MCF 10A (cell line): ENCODE measurements at places on chromosomes 11 and 22. TPM values are rescaled to one million over a fixed set of nuclear protein-coding genes. Genes with fewer than 3 reads are reported as not detected.

Gene IL17REL
- total RNA-seq: not detected in 2 replicates

Gene FLRT1
- total RNA-seq: 2.7 and 7.0 TPM in 2 replicates

Gene OR10S1
- total RNA-seq: 0.37 TPM in 2 replicates

Gene KCNQ1
- total RNA-seq: not detected in 2 replicates

Gene GPHA2
- not detected in 2 replicates for total RNA-seq

Gene UBASH3B
- total RNA-seq: 6.2 and 10.3 TPM in 2 replicates

Gene ABTB2
- 2.9 and 3.1 TPM in 2 replicates for total RNA-seq

Gene KIRREL3
- total RNA-seq: not detected in 2 replicates

Gene CECR2
- not detected in 2 replicates for total RNA-seq

Gene NLRP6
- not detected in 2 replicates for total RNA-seq

Gene ANO3
- not detected in 2 replicates for total RNA-seq

- H3K4me1 ChIP-seq: no peaks in the 10 kb centered on the region
- H3K27me3 ChIP-seq: peaks cover 37% of the 10 kb centered on the region
- DNase-seq: no peak
- no peak overlapping the region for H3K4me3 ChIP-seq
- H3K36me3 ChIP-seq: no peaks in the 10 kb centered on the region
Measured at GRCh38 chr11:2481253-2481652, 36.4 kb downstream of the KCNQ1 start.

DNA sequence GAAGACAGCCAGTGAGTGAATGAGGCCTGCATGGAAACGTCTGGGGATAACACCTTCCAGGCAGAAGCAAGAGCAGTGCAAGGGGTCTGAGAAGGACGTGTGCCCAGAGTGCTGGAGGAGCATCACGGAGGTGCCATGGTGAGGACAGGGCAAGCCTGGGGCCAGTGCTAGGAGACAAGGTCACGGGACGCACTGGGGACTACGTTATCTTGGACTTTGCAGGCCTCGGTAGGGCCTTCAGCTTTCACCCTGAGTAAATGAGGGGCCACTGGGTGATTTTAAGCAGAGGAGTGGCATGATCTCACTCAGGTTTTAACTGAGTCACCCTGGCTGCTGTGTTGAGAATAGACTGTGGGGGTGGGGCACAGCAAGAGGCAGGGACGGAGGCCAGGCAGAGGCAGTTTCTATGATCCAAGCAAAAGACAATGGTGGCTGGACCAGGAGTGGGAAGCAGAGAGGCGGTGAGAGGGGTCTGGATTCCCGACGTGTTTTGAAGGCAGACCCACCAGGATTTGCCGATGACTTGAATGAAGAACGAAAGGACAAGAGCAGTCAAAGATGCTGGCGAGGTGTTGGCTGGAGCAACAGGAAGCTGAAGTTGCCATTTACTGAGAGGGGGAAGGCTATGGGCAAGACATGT, 102.7 kb upstream of the PARVA start:
- H3K27me3 ChIP-seq: no peaks in the 10 kb centered on the region
- H3K4me1 ChIP-seq: peaks cover 13% of the 10 kb centered on the region
- H3K27ac ChIP-seq: no peak overlapping the region
- peaks cover 5% of the 10 kb centered on the region for H3K36me3 ChIP-seq
- DNase-seq: no peak

GRCh38 chr11:67252831-67253239, 13.4 kb upstream of the GRK2 start:
- H3K4me1 ChIP-seq: peaks cover 15% of the 10 kb centered on the region
- no peaks in the 10 kb centered on the region for H3K27me3 ChIP-seq
- H3K4me3 ChIP-seq: no peak overlapping the region
- DNase-seq: peak; percentile 46
- H3K27ac ChIP-seq: peak overlapping the region; percentile 37

DNA sequence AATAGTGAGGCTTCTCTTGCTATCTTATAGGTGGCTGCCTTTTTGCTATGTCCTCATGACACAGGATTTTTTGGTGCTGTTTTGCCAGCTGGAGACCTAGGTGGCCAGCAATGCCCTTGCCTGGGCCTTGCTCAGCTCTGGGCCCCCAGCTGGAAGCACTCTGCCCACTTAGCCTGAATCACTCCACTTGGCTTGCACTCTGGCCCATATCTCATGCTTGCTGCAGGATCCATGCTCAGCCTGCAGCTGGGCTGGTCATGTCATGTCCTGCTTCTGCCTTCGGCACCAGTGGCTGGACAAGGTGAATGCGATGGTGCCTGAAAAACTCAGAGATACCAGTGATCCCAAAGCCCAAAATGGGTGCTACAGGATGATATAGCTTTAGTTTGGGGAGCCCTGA, 818.6 kb upstream of the FAT3 start:
- no peaks in the 10 kb centered on the region for H3K27me3 ChIP-seq
- no peak for DNase-seq
- no peaks in the 10 kb centered on the region for H3K4me1 ChIP-seq
- no peak overlapping the region for H3K4me3 ChIP-seq

GRCh38 chr22:50573491-50574382, 4.5 kb downstream of the CPT1B start:
- no peaks in the 10 kb centered on the region for H3K4me1 ChIP-seq
- H3K27ac ChIP-seq: no peak overlapping the region
- no peak for DNase-seq
- H3K4me3 ChIP-seq: no peak overlapping the region

- peak overlapping the region; percentile 96 for H3K4me3 ChIP-seq
- peak overlapping the region; percentile 67 for H3K27ac ChIP-seq
- H3K27me3 ChIP-seq: no peaks in the 10 kb centered on the region
- DNase-seq: no peak
- peaks cover 28% of the 10 kb centered on the region for H3K4me1 ChIP-seq
Measured at GRCh38 chr11:118434553-118435289, 1.6 kb upstream of the KMT2A start.

DNA sequence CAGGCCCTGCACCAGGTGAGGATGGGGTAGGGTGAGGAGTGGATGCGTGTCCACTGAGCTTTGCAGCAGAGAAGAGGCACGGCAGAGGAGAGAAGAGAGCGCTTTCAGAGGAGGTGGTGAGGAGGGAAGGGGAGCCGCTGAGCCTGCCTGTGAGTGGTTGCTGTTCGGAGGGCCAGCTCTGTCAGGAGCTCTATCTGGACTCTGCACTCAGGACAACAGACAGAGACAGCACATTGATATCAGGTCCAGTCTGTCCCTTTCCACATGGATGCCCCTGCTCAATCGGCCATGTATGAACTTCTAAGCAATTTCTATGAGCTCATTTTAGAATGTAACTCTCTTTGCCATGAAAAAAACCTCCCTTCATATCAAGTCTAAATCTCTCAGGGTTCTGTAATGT, 158.6 kb downstream of the KIRREL3 start:
- no peak for DNase-seq
- no peaks in the 10 kb centered on the region for H3K36me3 ChIP-seq
- H3K27ac ChIP-seq: no peak overlapping the region

- peaks cover 22% of the 10 kb centered on the region for H3K27me3 ChIP-seq
- peak; percentile 35 for DNase-seq
- H3K27ac ChIP-seq: no peak overlapping the region
- no peaks in the 10 kb centered on the region for H3K36me3 ChIP-seq
- H3K4me1 ChIP-seq: no peaks in the 10 kb centered on the region
Measured at GRCh38 chr11:1150769-1151365, 6.9 kb upstream of the MUC5AC start.

DNA sequence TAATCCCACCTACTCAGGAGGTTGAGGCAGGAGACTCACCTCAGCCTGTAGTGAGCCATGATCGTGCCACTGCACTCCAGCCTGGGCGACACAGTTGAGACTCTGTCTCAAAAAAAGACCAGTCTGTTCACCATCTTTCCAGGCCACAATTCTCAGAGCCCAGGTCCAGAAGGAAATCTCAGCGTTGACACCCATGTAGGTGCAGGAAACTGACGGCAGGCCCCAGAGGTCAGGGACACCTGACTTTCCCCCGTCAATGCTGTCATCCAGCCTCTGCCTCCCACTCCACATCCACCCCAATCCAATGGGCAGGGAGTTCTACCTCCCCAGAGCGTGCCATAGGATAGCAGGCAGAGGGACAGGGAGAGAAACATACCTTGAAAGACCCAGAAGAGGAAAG, 5.9 kb upstream of the GRK2 start:
- no peaks in the 10 kb centered on the region for H3K27me3 ChIP-seq
- DNase-seq: no peak
- peaks cover 26% of the 10 kb centered on the region for H3K4me1 ChIP-seq
- H3K36me3 ChIP-seq: peaks cover 35% of the 10 kb centered on the region
- no peak overlapping the region for H3K4me3 ChIP-seq

DNA sequence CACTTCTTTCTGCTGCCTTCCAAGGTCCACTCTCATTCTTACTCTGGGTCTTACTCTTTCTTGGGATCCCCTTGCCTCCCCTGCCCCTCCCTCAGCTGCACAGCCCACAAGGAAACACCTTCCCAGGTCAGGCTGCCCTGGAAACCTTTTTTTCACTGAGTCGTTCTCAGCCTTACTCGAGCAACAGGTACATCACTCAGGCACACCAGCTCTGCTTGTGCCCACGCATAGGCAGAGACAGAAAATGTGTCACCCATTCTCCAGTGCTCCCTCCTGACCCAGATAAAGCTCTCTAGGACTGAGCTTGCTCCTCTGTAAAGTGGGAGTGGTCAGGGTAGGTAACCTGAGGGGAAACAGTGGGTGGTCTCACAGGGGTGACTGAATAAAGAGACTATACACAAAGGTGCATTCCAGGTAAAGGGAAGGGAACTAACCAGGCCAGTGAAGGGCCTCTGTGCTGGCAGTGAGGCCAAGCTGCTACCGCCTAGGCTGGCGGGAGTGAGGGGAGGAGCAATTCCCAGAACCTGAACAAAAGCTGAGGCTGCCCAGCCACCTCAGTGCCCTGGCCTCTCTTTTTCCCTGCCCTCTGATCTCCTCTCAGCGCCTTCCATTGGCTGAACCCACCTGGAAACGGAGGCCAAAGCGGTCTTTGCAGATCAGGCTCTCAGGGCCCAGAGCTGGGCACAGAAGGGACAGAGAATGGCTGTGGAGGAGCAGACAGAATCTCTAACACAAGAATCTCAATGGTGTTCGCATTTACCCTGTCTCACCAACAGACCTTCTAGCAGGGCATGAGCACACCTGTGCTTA, 15.9 kb downstream of the PRG3 start:
- H3K27me3 ChIP-seq: no peaks in the 10 kb centered on the region
- H3K4me3 ChIP-seq: no peak overlapping the region
- no peak for DNase-seq
- no peak overlapping the region for H3K27ac ChIP-seq
- H3K4me1 ChIP-seq: peaks cover 10% of the 10 kb centered on the region

GRCh38 chr11:72724851-72725723, 27.1 kb downstream of the ARAP1 start:
- peaks cover 15% of the 10 kb centered on the region for H3K4me1 ChIP-seq
- no peak overlapping the region for H3K4me3 ChIP-seq
- no peaks in the 10 kb centered on the region for H3K27me3 ChIP-seq
- peak; percentile 85 for DNase-seq
- no peaks in the 10 kb centered on the region for H3K36me3 ChIP-seq

DNA sequence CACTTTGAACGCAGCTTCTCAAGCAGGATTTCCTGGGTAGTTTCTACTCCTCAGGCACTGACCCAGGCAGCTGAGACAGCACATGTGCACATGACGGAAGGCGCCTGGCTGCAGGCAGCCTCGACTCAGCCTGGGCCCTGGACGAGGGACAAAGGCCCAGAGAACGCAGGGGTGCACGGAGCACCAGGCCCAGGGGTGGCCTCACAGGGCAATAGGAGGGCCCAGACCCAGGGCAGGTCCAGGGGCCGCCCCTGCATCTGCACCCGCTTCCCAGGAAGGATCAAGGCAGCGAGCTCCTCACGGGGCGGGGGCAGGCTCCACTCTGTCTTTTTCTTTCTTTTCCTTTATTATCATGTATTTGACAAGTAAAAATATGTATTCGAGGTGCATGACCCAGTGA, 208.4 kb downstream of the BRD1 start:
- no peaks in the 10 kb centered on the region for H3K36me3 ChIP-seq
- H3K4me1 ChIP-seq: no peaks in the 10 kb centered on the region
- no peaks in the 10 kb centered on the region for H3K27me3 ChIP-seq
- DNase-seq: no peak

- H3K4me1 ChIP-seq: peaks cover 70% of the 10 kb centered on the region
- H3K4me3 ChIP-seq: no peak overlapping the region
- H3K27me3 ChIP-seq: no peaks in the 10 kb centered on the region
- peak overlapping the region; percentile 98 for H3K27ac ChIP-seq
- peaks cover 20% of the 10 kb centered on the region for H3K36me3 ChIP-seq
Measured at GRCh38 chr11:118915396-118915795, 10.3 kb downstream of the BCL9L start.

DNA sequence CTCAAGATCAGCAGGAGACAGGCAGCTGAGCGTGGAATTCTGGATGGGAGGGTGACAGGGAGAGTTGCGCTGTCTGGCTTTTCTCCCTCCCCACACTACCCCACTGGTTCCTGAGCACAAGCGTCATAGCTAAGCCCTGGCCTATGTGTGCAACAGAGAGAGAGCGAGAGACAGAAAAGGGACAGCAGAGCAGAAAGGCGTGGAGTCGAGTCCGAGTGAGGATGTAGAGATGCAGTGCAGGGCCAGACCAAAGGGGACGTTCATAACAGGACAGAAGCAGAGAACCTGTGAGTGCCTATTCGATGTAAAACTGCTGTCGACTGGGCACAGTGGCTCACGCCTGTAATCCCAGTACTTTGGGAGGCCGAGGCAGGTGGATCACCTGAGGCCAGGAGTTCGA, 94.0 kb upstream of the TMEM45B start:
- H3K27ac ChIP-seq: no peak overlapping the region
- peaks cover 15% of the 10 kb centered on the region for H3K27me3 ChIP-seq
- H3K36me3 ChIP-seq: no peaks in the 10 kb centered on the region
- peaks cover 21% of the 10 kb centered on the region for H3K4me1 ChIP-seq
- DNase-seq: no peak
- no peak overlapping the region for H3K4me3 ChIP-seq

GRCh38 chr11:110785398-110785797, 73.2 kb upstream of the ARHGAP20 start:
- H3K27ac ChIP-seq: no peak overlapping the region
- H3K4me3 ChIP-seq: no peak overlapping the region
- H3K36me3 ChIP-seq: no peaks in the 10 kb centered on the region
- peaks cover 30% of the 10 kb centered on the region for H3K27me3 ChIP-seq

- H3K36me3 ChIP-seq: no peaks in the 10 kb centered on the region
- no peak overlapping the region for H3K4me3 ChIP-seq
- no peak overlapping the region for H3K27ac ChIP-seq
- H3K27me3 ChIP-seq: peaks cover 64% of the 10 kb centered on the region
Measured at GRCh38 chr11:36738292-36738861, 140.3 kb upstream of the RAG2 start.

- no peak overlapping the region for H3K27ac ChIP-seq
- no peaks in the 10 kb centered on the region for H3K36me3 ChIP-seq
- no peaks in the 10 kb centered on the region for H3K4me1 ChIP-seq
- no peak overlapping the region for H3K4me3 ChIP-seq
- DNase-seq: no peak
Measured at GRCh38 chr11:33889296-33889695, 2.6 kb downstream of the LMO2 start.

- no peak for DNase-seq
- H3K27ac ChIP-seq: no peak overlapping the region
- no peak overlapping the region for H3K4me3 ChIP-seq
- H3K27me3 ChIP-seq: peaks cover 10% of the 10 kb centered on the region
Measured at GRCh38 chr11:1224111-1224490, 1.2 kb downstream of the MUC5B start.
